ENCODE measurements at places on chromosomes 3 and 15.

DNA sequence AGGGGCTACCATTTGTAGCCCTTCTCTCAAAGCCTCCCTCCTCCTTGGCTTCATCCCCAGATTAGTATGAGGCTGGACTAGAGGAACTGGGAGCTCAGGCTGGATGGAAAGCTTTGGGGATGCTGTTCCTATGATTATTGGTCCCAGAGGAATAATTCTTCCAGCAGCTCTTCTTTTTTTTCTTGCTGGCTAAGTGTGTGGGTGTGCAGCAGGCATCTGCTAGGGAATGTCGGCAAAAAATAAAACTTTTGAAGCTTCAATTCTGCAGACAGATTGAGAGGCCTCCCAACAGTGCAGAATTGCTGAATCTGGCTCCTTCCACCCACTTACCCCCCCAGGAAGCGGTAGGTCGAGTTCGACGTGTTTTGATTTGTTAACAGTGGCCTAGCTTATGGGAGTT is 138.5 kb upstream of the ANKRD28 start:
- DNase-seq, result no peak

GRCh38 chr3:19455546-19455945 is 307.2 kb downstream of the KCNH8 start:
- no peak for DNase-seq

DNA sequence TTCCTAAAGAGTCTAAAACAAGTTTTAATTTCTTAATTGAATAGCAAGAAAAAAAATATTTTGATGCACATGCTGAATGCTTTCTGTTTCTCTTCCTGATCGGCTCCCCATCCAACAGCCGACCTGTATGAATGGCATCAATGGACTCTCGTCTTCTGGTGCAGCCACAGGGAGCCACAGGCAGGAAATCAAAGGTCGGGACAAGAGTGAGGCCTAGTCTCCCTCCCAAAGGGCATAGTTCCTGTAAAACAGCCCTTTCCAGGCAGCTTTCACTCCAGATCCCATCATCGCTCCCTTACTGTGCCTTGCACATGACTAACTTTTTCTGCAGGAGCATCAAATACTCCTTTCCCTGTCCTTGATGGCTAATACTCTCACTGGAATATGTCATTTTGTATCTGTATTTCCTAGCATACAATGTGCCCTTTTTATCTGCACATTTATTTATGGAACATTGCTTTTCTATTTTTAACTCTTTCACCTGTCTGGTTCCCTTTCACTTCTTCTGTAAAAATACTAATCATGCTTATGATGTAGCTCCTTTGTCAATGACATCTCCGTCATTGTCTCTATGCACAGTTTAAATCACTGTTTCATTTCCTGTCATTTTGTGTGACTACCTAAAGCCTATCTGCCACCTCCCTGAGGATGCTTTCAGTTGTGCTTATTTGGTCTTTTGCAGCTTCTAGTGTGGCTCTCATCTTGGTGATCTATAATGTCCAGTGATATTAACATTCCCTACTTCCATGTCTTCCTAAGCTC is 326.2 kb downstream of the CTNNB1 start:
- no peak for DNase-seq

GRCh38 chr3:194061421-194062030 is 74.4 kb upstream of the HES1 start:
- DNase-seq, result no peak

GRCh38 chr3:194810076-194810475 is 124.4 kb downstream of the FAM43A start:
- DNase-seq, result no peak

DNA sequence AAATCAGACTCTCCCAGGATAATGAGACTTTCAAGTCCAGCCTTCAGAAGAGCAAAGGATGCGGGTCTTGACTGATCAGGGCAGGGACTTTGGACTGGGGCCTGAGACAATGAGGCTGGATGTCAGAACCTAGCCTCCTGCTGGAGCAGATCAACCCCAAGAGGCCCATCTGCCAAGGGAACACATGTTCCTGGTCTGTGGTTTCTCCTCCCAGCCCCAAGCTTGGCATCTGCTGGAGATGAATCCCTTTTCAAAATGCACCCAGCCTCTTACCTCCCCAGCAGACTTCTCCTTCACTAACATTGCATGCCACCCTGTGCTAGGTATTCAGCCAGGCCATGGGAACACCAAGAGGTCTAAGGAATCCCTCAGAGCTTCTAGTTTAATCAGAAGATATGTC is 43.7 kb upstream of the MFGE8 start:
- DNase-seq, result no peak

GRCh38 chr3:94626573-94626972 is 563.7 kb downstream of the NSUN3 start:
- DNase-seq, result no peak

GRCh38 chr3:97884586-97885123 is 62.8 kb downstream of the CRYBG3 start:
- no peak for DNase-seq

GRCh38 chr15:51227940-51228732 is 110.3 kb downstream of the CYP19A1 start:
- no peak for DNase-seq

DNA sequence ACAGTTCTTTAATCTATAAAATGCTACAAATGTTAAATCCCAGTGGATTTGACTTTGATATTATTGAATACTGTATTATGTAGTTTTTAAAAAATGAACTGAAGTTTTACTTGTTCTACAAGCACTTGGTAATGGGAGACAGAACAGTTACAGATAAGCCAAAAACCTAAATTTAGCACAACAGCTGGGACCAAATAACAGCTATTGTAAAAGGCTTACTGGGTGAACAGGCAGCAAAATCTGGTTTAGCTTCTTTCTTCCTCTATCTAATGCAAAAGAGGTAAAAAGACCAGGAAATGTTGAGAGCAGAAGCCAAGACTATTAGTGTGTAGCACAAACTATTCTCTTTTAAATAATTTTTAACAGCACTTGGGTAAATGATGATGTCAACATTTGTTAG is 1.6 kb upstream of the ATOSA start:
- DNase-seq, result no peak

DNA sequence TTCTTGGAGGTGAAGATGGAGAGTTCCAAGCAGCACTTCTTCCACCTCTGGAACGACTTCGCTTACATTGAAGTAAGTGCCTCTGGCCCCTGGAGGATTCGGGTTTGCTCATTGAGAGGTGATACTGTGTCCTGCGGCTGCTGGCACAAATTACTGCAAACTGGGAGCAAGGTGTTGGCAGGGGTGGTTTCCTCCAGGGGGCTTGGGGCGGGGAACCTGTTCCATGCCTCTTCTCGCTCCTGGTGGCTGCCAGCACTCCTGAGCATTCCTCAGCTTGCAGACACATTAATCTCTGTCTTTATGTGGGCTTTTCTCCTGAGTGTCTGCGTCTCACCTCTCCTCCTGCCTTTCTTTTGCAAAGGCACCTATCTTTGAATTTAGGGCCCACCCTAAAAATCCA is 47.4 kb downstream of the MESD start:
- DNase-seq, result no peak

GRCh38 chr3:108343491-108343890 is 47.1 kb downstream of the HHLA2 start:
- no peak for DNase-seq

DNA sequence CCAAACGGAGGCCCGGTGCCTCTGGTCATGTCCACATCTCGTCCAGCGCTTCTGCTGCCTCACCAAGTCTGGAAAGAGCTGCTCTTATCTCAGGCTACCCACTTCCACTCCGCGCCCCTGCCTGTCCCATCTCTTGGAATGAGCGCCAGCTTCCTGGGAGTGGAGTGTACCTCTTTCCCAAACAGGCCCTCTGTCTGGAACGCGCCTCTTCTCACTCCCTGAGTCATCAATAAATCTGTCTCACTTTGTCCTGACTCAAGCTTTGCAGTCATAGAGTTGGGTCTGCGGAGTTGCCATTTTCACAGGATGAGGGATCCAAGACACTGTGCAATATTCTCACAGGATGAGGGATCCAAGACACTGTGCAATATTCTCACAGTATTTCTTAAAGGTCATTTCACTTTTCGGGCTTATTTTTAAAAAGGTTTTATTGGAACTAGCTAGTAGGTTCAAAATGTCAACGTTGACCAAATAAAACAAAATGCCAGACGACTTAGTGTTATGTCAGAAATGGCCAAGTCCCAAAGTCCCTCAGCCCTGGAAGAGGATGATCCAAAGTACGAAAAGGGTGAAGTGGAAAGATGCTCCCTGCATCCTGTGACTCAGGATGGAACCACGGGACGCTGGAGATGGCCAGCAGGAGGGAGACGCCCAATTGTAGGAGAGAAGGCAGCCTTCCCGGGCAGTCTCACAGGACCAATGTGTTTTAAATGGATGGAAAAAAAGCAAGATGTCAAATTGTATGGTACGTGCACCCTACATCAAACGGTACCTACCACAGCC is 81.1 kb downstream of the CHSY1 start:
- no peak for DNase-seq

GRCh38 chr3:184848934-184849333 is 37.0 kb downstream of the VPS8 start:
- no peak for DNase-seq

DNA sequence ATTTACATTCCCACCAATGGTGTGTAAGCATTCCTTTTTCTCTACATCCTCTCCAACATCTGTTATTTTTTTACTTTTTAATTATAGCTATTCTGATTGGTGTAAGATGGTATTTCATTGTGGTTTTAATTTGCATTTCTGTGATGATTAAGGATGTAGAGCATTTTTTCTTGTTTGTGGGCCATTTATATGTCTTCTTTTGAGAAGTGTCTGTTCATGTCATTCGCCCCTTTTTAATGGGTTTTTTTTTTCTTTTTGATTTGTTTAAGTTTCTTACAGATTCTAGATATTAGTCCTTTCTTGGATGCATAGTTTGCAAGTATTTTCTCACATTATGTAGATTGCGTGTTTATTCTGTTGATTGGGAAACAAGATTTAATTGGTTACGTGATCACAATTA is 14.2 kb downstream of the RAP2B start:
- no peak for DNase-seq
